ENCODE measurements at places on chromosomes 6 and 20. TPM values are rescaled to one million over a fixed set of nuclear protein-coding genes. Genes with fewer than 3 reads are reported as not detected.

Gene LY6G6D
- not detected for total RNA-seq

- H3K27ac ChIP-seq = no peak overlapping the region
- no peaks in the 10 kb centered on the region for H3K36me3 ChIP-seq
- H3K27me3 ChIP-seq = no peaks in the 10 kb centered on the region
- no peak overlapping the region for H3K4me3 ChIP-seq
- peaks cover 3% of the 10 kb centered on the region for H3K4me1 ChIP-seq
- DNase-seq = no peak
Measured at GRCh38 chr20:50003253-50003656, 20.5 kb downstream of the SNAI1 start.

DNA sequence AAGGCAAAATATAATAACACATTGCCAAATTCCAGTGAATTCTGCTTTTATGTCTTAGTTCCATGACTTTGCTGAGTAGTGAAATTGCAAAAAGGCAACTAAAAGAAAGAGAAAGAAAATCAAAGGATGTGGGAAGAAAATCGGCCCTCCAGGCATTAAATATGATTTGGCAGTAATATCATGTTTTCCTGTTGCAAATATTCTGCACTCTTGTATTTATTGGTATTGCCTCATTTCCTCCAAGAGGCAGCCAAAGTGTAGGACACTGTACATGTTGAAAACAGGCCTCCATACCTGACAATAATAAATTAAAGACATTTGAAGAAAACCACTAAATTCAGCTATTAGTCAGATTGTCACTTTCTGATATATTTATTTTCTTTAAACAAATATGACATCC is 460.0 kb upstream of the NOX3 start:
- H3K27ac ChIP-seq = no peak overlapping the region
- H3K4me1 ChIP-seq = no peaks in the 10 kb centered on the region

DNA sequence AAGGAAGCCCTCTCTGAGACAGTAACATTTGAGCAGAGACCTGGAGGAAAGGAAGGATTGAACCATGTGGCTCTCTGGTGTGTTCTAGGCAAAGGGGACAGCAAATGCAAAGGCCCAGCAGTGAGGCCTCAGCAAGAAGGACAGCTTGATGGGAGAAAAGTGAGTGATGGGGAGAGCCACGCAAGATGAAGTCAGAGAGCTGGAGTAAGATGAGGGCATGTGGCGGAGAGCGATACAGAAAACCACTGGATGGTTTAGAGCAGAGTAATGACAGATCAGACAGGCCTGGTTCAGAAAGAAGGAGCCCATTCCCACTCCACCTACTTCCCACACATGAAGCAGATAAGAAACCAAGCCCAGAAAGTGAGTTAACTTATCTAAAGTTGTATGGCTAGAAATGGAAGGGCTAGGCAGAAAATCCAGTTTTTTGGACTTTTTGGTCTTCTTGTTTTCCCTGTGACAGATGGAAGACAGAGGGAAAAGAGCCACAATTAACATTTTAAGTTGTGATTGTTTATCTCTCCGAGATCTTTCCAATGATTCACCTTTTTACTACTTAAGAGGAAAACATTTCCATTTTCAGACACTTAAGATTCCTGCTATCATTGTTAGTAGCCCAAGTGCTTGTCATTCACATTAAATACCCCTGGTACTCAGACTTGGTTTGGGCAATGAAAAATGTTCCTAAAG is 723 bp upstream of the SNPH start:
- no peaks in the 10 kb centered on the region for H3K27me3 ChIP-seq
- peak; percentile 62 for DNase-seq
- peaks cover 12% of the 10 kb centered on the region for H3K4me1 ChIP-seq
- H3K4me3 ChIP-seq = peak overlapping the region; percentile 55

- no peak for DNase-seq
- H3K4me3 ChIP-seq = no peak overlapping the region
- no peak overlapping the region for H3K27ac ChIP-seq
- H3K36me3 ChIP-seq = no peaks in the 10 kb centered on the region
- H3K27me3 ChIP-seq = no peaks in the 10 kb centered on the region
- no peaks in the 10 kb centered on the region for H3K4me1 ChIP-seq
Measured at GRCh38 chr6:579339-579738, 77.6 kb downstream of the HUS1B start.

- no peak overlapping the region for H3K4me3 ChIP-seq
- H3K36me3 ChIP-seq = no peaks in the 10 kb centered on the region
- peaks cover 10% of the 10 kb centered on the region for H3K27me3 ChIP-seq
- DNase-seq = no peak
Measured at GRCh38 chr6:24802271-24803059, 3.7 kb upstream of the ARMH2 start.

- H3K27ac ChIP-seq = no peak overlapping the region
- H3K36me3 ChIP-seq = no peaks in the 10 kb centered on the region
- DNase-seq = no peak
- no peak overlapping the region for H3K4me3 ChIP-seq
- H3K4me1 ChIP-seq = no peaks in the 10 kb centered on the region
Measured at GRCh38 chr6:3546121-3546520, 89.3 kb upstream of the SLC22A23 start.

GRCh38 chr6:71388856-71389527 is 100.4 kb downstream of the OGFRL1 start:
- no peak for DNase-seq
- H3K4me1 ChIP-seq = no peaks in the 10 kb centered on the region
- H3K4me3 ChIP-seq = no peak overlapping the region
- H3K27ac ChIP-seq = no peak overlapping the region
- no peaks in the 10 kb centered on the region for H3K36me3 ChIP-seq

DNA sequence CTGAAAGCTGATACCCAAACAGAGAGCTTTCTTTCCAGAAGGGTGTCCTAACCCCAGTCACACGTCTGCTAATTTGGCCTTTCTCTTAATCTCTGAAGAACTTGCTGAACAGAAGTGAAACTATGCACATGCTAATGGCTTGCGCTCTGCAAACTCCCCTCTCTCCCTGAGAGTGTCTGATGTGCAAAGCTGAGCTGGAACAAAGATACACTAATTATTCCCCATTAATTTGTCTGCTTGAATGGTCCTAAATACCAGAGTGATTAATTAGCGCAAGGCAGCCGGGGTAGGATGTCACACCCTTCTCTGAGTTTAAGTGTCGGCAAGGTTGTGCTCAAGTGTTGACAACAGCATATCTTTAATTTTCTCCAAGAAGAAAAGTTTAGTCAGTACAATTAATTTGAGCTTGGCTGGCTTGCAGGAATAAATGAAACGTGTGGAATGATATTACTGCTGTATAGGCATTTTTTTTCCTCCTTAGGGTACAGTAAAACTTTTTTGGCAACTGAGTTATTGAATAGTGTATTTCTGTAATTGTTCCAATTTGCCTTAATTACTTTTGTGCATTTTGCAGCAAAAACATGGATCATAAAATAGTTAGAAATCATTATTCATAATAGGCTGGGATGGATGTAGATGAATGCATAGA is 715.9 kb upstream of the POU3F2 start:
- no peaks in the 10 kb centered on the region for H3K36me3 ChIP-seq
- no peak for DNase-seq
- no peak overlapping the region for H3K4me3 ChIP-seq
- H3K27ac ChIP-seq = no peak overlapping the region
- H3K4me1 ChIP-seq = no peaks in the 10 kb centered on the region

Gene ADGRB3
- total RNA-seq = 3.9 TPM

DNA sequence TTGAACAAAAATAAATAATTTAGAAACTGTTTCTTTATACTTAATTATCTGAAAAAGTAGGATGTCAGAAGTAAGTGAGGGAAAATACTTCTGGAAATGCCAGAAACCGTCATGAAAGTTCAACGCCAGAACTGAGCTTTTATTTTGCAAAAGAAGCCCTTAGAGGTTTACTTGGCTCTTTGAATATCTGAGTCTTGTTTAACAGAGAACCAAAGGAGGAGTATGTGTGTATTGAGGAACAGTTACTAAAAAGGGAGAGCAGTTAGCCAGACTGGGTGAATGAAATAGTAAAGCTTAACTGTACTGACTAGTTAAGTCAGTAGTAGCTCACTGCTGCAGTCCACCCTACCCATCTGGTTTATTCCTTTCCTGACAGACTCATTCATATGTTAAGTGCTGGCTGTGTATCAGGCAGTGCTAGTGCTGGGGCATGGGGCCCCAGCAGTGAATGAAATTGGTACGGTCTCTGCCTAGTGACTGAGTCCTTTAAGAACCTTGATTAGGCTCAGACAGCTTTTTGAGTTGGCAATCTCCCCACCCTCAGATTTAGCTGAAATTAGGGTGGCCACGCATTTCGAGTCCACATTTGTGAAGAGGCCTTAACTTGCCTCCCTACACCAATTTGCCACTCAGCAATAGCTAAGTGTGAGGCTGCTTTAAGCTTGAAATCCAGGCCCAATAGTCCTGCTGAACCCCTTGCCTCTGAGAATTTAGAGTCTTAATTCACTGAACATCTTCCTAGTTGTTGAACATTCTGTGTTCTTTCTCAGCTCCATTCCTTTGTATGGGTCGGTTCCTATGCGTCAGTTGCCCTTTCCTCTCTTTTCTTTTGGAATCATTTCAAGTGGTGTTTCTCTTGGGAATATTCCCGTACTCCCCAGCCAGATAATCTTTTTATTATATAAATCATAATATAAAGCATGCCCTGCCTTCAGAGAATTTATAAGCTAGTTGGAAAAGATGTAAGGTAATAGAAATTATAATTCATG is 20.2 kb downstream of the MAP3K4 start:
- no peak overlapping the region for H3K4me3 ChIP-seq
- H3K36me3 ChIP-seq = no peaks in the 10 kb centered on the region
- no peak overlapping the region for H3K27ac ChIP-seq
- no peaks in the 10 kb centered on the region for H3K27me3 ChIP-seq
- DNase-seq = no peak

DNA sequence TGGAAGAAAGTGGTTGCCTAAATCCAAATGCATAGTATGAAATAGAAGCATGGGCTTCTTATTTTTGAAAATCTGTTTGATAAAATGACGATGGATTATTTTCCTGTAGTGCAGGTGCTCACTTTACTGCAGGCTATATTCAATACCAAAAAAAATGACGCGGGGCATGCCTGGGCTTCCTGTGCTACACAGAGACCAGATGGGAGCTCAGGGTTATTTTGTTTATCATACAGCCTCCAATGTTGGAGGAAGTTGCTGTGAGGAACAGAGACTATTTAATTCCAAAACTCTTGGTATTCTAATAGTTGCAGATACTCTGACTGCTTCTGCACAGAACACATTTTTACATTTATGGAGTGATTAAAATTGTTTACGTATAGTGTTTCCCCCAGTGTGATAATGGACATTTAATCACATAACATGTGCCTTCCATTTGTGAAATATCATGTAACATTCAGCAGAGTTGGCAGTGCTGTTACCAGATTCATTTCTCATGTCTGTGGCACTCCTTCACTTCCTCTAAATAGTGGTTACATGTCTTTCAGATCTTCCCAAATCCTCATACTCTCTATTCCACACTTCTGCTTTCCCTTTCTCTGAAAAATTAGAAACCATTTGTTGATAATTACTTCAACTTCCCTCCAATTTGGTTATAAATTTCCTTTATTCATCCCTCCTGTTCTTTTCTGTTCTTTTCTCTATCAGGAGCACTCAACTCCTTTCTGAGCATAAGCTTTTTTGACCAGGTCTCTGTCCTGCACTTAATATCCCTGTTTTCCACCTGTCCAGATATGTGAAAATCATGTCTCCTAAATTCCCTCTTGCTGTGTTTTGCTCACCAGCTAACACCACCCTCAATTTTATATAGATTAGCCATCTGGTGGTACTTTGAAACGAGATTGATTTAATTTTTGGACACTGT is 121.6 kb downstream of the ADGRB3 start:
- peak overlapping the region; percentile 31 for H3K27ac ChIP-seq
- H3K4me1 ChIP-seq = peaks cover 19% of the 10 kb centered on the region
- no peaks in the 10 kb centered on the region for H3K27me3 ChIP-seq
- H3K36me3 ChIP-seq = no peaks in the 10 kb centered on the region
- no peak for DNase-seq
- H3K4me3 ChIP-seq = no peak overlapping the region

Gene SNRPB2
- total RNA-seq = 57.3 TPM

GRCh38 chr6:14925025-14925698 is 320.7 kb upstream of the JARID2 start:
- no peak for DNase-seq
- no peak overlapping the region for H3K4me3 ChIP-seq
- H3K4me1 ChIP-seq = peaks cover 8% of the 10 kb centered on the region
- H3K27ac ChIP-seq = no peak overlapping the region
- H3K36me3 ChIP-seq = no peaks in the 10 kb centered on the region
- H3K27me3 ChIP-seq = no peaks in the 10 kb centered on the region

GRCh38 chr6:71808865-71809264 is 77.5 kb upstream of the RIMS1 start:
- no peaks in the 10 kb centered on the region for H3K4me1 ChIP-seq
- H3K4me3 ChIP-seq = no peak overlapping the region
- H3K36me3 ChIP-seq = no peaks in the 10 kb centered on the region
- DNase-seq = no peak

DNA sequence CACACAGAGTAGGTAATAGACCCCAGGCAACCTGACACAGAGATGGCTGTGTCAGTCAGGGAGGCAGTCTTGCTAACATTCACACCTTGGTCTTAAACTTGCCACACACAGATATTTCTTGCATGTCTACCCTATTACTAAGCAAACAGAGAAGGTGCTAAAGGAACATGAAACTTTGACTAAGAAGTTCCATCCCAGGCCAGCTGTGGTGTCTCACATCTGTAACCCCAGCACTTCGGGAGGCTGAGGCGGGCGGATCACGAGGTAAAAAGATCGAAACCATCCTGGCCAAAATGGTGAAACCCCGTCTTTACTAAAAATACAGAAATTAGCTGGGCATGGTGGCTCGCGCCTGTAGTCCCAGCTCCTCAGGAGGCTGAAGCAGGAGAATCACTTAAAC is 222.4 kb upstream of the JARID2 start:
- no peaks in the 10 kb centered on the region for H3K36me3 ChIP-seq
- H3K4me3 ChIP-seq = no peak overlapping the region
- no peak overlapping the region for H3K27ac ChIP-seq
- no peak for DNase-seq
- H3K4me1 ChIP-seq = peaks cover 14% of the 10 kb centered on the region

DNA sequence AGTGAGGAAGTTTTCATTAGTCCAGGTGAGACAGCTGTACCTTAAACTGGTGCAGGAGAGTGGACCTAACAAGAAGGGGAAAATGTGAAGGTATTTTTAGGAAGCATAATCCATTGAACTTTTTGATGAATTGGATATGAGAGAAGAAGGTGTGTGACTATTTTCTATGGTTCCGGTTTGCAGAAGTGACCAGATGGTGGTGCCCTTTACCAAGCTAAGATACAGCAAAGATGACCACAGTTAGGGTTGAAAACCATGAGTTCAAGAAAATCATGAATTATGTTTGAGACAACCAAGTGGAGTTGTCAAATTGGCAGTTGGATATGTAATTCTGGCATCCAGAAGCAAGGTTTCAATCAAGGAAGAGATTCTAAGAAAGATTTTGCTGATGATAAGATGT is 61.9 kb upstream of the NRSN1 start:
- no peaks in the 10 kb centered on the region for H3K27me3 ChIP-seq
- H3K4me3 ChIP-seq = no peak overlapping the region
- H3K36me3 ChIP-seq = no peaks in the 10 kb centered on the region
- H3K4me1 ChIP-seq = no peaks in the 10 kb centered on the region
- peak; percentile 6 for DNase-seq
- no peak overlapping the region for H3K27ac ChIP-seq

Gene MYH7B
- total RNA-seq = 0.13 TPM

Gene CNBD2
- total RNA-seq = 4.5 TPM

GRCh38 chr20:36231331-36231730 is 4.9 kb upstream of the AAR2 start:
- no peak overlapping the region for H3K4me3 ChIP-seq
- no peak overlapping the region for H3K27ac ChIP-seq
- DNase-seq = no peak
- no peaks in the 10 kb centered on the region for H3K36me3 ChIP-seq
